ENCODE measurements at places on chromosomes 11 and 22.
A peak's percentile ranks its signal among the peaks of the same experiment; 100 is the strongest.

DNA sequence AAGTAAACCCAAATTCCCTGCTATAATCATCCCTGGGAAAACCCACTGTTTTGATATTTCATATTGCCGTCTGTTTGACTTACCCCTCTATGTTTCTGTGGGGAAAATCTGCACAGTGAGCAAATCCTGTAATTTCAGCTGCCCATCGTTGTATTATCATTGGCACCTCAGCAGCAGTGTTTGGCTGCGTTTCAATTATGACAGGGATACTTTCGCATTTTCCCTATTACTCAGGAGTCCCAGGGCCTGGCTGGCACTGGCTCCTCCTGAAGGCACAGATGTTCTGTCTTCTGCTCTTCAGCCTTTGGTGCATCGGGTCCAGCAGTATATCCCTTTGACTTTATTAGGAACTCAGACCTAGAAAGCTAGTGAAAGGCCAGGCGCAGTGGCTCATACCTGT is 12.2 kb upstream of the MMP12 start:
- peak; percentile 30 for DNase-seq

DNA sequence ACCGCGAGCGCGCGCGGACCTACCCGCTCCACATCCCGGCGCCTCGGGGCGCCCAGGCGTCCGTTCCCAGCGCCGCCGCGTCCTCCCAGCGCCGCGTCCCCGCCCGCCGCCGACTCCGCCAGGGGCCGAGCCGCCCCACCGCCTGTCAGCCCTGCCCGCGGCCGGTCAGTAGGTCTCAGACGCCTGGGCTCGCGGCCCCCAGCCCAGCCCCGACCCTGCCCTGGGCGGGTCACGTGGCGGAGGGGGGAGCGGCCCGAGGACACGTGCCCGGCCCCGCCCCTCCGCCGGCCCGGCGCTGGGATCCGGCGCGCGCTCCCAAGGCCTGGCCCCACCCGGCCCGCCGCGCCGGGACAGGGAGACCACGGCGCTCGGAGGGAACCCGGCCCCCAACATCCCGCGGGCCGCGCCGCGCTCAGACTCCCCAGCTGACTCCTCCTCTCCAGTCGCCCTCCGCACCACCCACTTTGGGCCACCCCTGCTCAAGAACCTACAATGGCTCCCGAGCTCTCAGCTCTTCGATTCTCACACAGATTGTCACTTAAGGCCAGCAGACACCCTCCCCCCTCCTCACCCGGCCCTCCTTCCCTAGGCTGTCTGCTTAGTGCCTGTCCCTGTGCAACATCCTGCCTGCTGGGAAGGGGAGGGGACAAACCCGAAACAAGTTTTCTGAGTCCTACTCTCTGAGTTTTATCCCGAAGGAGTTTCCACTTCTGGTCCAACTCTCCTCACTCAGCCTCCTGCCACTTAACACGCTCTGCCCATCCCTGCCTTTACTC is at the start of gene RAB3IL1:
TSS of gene RAB3IL1 (minus strand) at position 233 of the 776 bp plus-strand sequence. CDS start at position 34, 199 bp downstream.
- DNase-seq = no peak

DNA sequence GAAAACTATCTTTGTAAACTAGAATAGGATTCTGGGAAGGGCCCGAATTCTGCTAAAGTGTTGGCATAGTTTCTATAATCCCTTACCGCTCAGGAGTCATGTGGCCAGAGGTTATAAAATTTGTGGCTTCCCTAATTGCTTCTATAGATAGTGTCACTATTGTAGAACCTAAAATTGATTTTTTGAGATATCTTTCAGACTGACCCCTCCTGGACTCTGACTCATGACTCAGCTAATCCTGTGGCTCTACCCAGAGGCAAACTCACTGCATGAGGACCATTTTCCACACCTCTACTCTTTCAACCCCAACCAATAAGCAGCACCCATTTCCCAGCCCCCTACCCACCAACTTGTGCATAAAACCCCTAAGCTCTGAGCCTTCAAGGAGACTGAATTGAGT is 61.8 kb upstream of the PRSS23 start:
- DNase-seq = no peak

DNA sequence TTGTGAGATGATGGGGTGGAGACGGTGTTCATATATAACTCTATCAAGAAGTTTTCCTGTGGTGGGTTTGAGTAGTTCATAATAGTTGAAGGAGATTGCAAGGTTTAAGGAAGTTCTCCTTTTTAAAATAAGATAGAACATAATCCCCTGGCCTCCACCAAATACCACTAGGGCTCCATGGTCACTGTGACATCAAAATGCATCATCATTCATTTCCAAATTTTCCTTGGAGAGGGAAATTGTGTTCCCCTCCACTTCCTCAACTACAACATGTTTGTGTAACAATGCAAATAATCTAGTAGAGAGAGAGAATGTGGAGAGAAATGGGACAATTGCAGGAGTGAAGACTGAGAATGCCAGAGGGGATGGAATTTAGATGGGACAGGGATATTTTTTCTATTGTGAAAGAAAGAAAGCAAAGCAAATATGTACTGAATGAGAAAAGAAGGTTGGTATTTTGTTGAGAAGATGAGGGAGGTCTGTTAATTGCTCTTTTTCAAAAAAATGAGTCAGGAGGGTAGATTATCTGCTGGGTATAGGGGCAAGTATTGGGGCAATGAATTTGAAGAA is 33.4 kb upstream of the ZBED5 start:
- DNase-seq = no peak

GRCh38 chr11:133474461-133474860 is 57.8 kb downstream of the OPCML start:
- DNase-seq = no peak

GRCh38 chr22:31040542-31041398 is 40.3 kb upstream of the SMTN start:
- no peak for DNase-seq

DNA sequence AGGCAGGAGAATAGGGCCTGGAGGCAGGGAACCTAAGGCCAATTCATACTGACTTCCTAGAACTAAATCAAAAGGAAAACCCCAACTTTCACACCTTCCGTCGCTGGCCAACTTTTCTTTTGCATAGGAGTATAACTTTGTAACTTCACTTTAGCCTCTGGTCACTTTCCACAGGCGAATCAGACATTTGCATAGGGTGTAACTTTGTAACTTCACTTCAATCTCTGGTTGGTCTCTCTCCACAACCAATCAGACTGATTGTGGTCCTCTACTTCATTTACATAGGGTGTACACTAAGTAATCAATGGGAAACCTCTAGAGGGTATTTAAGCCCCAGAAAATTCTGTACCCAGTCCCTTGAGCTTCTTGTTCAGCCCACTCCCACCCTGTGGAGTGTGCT is 11.5 kb upstream of the TMPRSS4 start:
- no peak for DNase-seq

GRCh38 chr22:48888466-48889208 is 939.0 kb downstream of the BRD1 start:
- no peak for DNase-seq

Measured in fibroblast of the conjunctiva (primary cell).